Muscle of back (tissue), 13 donors: ENCODE measurements at places on chromosomes 7 and 10. TPM values are rescaled to one million over a fixed set of nuclear protein-coding genes. Genes with fewer than 3 reads are reported as not detected.

C10orf143 gene
- 3.3 TPM for polyA plus RNA-seq

TRPV5 gene
- 0.14 TPM for polyA plus RNA-seq

NRCAM gene
- 41.9 TPM for polyA plus RNA-seq

NAT16 gene
- polyA plus RNA-seq = not detected

NEBL gene
- polyA plus RNA-seq = 2.3 TPM

CALD1 gene
- polyA plus RNA-seq = 121 TPM

PLA2G12B gene
- not detected for polyA plus RNA-seq

ASIC3 gene
- 2.6 TPM for polyA plus RNA-seq

SFRP4 gene
- polyA plus RNA-seq = 26.3 TPM

ASZ1 gene
- polyA plus RNA-seq = not detected

WEE2 gene
- polyA plus RNA-seq = 0.30 TPM
